Activated CD4-positive, alpha-beta T cell treated with anti-CD3 and anti-CD28 coated beads for 24 hours (primary cell): ENCODE measurements at places on chromosomes 7 and 10.

DNA sequence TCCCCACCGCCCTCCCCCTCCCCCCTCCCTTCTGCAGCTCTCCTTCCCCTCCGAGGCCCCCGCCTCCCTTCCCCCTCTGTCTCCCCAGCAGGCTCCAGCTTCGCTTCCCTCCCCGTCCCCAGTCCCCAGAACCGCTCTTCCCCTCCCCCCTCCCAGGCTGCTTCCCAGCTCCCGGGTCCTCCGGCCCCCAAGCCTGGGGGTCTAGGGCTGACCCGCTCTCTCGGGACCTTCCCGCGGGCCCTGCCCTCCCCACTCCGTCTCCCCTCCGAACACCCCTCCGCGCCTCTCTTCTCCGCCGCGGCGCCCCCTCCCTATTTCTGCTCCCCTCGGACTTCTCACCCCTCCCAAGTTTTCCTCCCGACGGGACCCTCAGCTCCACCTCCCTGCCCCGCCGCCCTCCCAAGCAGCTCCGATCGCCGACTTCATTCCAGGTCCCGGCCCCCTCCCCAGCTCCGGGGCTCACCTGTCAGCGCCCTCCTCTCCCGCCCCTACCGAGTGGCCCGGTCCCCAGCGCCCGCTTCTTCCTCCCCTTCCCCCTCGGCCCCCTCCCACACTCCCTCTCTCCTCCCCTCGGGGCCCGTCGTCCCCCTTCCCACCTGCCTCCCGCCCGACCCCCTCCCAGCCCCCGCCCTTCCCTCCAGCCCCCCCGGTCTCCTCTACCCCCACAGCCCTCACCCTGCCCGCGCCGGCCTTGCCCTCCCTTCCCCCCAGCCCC is 990 bp downstream of the ZNF467 start:
- no peak for DNase-seq

GRCh38 chr10:54282012-54282411 is 519.0 kb downstream of the PCDH15 start:
- DNase-seq = no peak

DNA sequence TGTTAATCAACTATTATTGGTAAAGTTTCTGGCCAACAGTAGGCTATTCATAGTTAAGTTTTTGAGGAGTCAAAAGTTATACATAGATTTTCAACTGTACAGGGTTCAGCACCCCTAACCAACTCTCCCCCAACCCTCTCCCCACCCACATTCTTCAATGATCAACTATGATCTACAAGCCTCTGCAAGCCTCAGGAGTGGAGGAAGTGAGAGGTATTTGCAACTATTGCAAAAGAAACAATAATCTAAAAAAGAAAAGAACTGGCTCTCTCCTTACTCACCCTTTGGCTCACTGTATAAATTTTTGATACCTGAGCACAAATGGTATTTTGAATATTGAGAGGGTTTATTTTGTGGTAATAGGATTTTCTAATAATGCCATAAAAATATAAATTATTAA is 179.8 kb downstream of the IPMK start:
- DNase-seq = no peak

DNA sequence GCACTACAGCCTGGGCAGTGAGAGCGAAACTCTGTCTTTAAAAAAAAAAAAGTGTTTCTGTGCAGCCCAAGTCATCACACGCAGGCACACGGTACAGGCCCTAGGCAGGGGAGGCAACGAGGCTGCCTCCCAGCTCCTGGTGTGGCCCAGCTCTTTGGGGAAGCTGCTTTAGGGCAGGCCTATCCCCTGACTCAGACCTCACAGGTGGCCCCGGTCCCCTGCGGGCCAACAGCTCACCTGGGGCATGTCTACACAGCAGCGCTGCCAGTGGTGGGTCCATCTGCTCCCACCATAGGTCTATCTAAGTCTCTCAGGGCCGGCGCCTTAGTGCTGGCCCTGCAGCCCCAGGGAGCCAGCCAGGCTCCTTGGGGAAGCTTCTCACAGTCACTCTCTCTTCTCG is 31.4 kb downstream of the ZAN start:
- no peak for DNase-seq

- DNase-seq = no peak
Observed at GRCh38 chr10:5490698-5491464, 8.5 kb downstream of the CALML5 start.

GRCh38 chr7:50341724-50342123 is 37.2 kb downstream of the IKZF1 start:
- DNase-seq = no peak

GRCh38 chr7:12557282-12557681 is 13.2 kb upstream of the SCIN start:
- no peak for DNase-seq

DNA sequence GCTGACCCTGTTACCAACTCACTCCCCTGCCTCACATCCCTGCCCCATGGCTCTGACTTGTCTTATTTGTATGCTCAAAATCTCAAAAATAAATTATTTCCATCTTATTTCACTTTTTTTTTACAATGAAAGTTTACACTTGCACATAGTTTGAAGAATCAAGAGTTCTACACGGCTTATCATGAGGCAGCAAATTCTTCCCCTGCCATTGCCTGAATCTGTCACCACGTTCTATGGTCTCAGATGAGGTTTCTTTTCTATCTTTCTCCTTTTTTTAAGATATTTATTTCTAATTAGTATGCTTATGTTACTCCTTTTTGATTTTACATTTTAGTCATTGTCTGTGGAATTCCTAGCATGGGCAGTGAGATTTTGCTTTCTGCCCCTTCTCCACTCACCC is 28.4 kb downstream of the ARHGAP22 start:
- no peak for DNase-seq

DNA sequence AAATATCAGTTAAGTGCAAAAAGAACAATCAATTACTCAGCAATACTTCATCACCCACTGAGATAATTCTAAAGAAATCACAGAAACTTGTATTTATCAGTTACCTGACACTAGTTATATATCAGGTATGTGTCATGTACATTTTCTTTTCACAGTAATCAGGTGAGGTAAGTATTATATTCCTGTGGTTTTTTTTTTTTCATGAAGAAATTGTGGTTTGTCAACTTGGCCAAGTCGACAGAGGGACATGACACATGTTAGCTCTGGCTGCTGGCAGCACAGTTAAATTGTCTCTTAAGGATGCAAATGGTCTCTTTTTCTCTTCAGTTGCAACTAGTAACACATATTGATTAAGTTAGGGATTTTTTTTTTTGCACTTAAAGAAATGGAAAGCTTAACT is 13.7 kb upstream of the GPR141 start:
- no peak for DNase-seq

DNA sequence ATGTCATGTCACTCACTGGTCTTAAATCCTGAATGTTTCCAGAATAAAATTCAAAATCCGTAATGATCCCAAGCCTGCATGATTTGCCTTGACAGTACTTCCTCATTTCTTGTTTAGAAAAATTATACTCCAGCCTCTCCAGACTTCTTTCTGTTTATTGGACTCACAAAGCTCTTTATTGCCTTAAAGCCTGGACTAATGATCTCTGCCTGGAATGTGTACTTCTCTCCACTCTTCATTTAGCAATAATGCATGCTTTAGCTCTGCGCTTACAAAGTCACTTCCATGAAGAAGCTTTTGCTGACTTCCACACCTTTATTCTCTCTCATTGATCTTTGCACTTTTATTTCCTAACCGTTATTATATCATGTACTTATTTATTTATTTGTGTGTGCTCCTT is 27.4 kb upstream of the SLC26A3 start:
- no peak for DNase-seq

GRCh38 chr7:88091988-88092675 is 127.7 kb downstream of the SRI start:
- no peak for DNase-seq

DNA sequence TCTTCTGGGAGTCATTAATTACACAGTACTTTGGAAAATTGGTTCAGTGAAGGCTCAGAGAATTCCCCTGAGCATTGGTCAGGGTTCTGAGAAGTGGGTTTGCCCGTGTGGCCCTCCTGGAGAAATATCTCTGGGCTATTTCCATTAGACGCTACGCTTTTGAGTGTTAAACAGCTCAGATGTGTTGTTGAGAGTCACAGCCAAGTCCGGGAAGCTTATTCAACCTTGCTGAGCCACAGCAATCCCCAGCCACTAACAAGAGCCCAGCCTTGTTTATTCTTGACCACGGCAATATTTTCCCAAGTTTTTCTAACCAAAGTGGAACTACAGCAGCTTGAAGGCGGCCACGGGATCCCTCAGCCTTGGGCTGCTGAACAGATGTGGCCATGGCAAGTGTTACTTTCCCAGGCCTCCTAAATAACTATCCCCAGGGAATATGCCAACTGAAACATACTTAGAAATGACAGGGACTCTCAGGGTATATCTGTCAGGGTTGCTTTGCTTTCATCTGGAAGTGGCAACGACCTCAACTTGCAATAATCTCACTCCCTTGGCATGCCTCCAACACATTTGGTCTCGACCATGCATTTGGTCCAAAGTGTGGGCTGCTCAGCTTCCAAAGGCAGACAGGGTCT is 214.7 kb downstream of the EMX2 start:
- no peak for DNase-seq

DNA sequence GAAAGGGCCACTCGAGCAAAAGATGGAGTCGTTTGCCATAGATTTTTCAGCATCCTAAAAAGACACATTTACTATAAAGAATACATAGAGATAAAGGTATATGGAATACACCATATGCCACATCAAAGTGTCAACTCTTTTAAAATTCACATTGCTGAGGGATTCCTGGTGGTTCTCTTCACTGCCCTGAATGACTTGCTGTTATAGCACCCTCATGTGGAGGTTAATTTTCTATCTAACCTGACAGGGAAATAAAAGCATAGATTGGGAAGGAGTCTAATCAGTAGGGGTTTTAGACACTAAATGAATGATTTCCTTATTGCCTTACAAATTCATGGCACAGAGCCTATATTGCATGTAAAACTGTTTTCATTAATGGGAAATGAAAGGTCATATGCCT is 25.9 kb downstream of the DNAH11 start:
- DNase-seq = no peak

- no peak for DNase-seq
Observed at GRCh38 chr7:70799841-70800405, 332.0 kb upstream of the GALNT17 start.

GRCh38 chr10:27359792-27360355 is 119.3 kb upstream of the ACBD5 start:
- no peak for DNase-seq

- DNase-seq = no peak
Observed at GRCh38 chr10:11161096-11161495, 143.4 kb downstream of the CELF2 start.

DNA sequence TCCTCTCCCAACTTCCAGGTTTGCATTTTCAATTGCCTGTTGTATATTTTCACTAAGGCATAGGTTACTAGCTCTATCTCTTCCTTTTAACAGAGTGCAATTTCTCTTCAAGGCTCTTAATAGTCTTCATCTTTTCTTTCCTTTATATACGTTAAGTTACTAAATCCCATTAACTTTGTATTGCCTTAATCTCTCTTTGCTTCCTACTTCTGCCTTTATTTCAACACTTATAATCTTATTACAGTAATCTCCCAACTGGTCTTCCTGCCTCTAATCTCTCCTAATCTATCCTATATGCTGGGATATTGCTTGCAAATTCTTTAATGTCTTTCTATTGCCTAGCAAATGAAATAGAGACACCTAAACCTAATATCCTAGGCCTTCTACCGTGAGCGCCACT is 26.1 kb downstream of the ST7 start:
- DNase-seq = no peak

- no peak for DNase-seq
Observed at GRCh38 chr7:51222916-51223315, 93.7 kb downstream of the COBL start.

DNA sequence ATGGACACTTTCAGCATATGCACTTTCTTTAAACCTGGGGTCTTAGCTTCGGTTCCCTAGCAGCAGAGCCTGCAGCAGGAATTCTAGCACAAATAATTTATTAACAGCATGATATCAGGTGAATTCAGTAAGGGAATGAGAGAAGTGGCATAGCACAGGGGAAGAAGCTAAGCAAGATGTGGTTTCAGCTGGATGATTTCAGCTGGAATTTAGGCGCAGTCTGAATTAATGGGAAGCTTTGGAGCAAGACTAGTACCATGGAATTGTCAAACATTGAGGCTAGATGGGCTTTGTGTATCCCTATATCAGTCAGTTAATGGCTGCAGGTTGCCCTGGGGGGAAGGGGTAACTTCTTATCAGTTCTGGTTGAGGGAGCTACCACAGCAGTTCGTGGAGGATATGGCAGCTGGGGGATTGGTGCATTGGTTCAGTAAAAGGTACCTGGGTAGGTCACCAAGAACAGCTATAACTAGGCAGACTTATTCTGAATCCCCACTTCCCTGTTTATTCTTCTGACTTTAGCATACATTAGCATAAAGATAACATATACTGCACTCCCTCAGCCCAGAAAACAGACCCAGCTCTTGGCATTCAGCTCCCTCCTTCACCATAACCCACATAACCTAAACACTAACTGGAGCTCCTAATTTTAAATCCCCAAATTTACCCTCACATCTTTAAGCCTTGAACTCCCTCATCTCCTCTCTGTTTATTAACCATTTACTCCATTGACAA is 46.8 kb upstream of the NAMPT start:
- DNase-seq = no peak

DNA sequence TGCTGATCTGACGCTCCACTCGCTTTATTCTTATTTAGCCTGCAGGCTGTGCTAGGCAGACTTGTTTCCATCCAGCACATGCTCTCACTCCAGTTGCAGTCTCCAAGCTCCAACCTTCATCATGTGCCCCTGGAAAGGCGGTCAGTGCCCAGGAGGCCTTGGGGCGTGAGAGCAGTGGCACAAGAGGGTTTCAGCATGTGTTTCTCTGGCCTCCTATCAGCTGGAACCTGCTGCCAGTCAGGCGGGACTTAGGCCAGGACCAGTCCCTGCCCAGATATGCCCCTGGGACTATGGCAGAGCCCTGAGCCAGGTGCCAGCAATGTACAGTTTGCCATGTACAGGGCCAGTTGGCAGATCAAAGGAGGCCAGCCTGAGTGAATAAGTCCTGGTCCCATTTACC is 330.2 kb upstream of the FZD1 start:
- no peak for DNase-seq

- DNase-seq = no peak
Observed at GRCh38 chr10:73923935-73924598, 13.1 kb downstream of the PLAU start.

GRCh38 chr10:119673271-119673670 is 22.1 kb downstream of the BAG3 start:
- DNase-seq = no peak
